ENCODE measurements at places on chromosomes 5 and 9. TPM values are rescaled to one million over a fixed set of nuclear protein-coding genes. Genes with fewer than 3 reads are reported as not detected.

Gene DDX41
- 139 TPM for total RNA-seq

DNA sequence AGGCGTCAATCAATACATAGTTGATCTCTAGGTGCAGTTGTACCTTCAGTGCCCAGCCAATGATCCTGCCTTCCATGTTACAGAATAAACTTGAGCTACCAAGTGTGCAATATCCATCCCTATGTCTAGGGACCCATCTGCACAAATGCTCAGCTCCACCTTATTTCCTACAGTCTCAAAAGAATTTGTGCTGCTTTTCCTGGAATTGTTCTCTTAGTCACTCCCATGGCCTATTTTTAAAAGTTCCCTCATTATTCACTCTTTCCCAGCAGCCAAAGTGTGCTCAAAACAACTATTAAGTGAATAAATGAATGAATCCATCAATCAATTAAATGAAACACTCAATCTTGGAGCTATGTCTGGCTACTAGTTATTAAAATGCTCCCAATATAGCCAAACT, 14.7 kb downstream of the LIX1 start:
- DNase-seq = no peak

Gene CARD9
- total RNA-seq = 0.49 TPM

Gene EGFL7
- total RNA-seq = 56.1 TPM

Gene BRD9
- total RNA-seq = 41.6 TPM

- DNase-seq = no peak
These were observed 12.3 kb downstream of the RMI1 start for GRCh38 chr9:83992901-83993300.

Gene C9orf153
- 0.12 TPM for total RNA-seq

DNA sequence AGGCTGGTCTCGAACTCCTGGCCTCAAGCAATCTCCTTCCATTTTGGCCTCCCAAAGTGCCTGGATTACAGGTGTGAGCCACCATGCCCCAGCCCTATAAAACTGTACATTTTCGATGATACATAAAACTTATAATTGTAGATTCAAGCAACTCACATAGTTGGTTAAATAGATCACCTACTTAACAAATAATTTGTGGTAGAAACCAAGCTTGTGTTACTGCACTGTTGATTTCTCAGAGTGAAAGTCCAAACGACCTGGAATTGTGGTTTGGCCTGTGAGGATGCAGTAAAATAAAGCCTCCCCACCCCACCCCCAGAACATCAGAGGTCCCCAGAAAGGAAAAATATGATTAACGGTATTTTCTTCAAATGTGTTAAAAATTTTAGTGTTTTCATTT, 92.7 kb downstream of the TRIO start:
- no peak for DNase-seq

Gene CCL19
- total RNA-seq = not detected

All from GM23338 (cell line).